ENCODE measurements at places on chromosomes 5 and 9. TPM values are rescaled to one million over a fixed set of nuclear protein-coding genes. Genes with fewer than 3 reads are reported as not detected.

Gene IGFBPL1
- 0.95 TPM for total RNA-seq

DNA sequence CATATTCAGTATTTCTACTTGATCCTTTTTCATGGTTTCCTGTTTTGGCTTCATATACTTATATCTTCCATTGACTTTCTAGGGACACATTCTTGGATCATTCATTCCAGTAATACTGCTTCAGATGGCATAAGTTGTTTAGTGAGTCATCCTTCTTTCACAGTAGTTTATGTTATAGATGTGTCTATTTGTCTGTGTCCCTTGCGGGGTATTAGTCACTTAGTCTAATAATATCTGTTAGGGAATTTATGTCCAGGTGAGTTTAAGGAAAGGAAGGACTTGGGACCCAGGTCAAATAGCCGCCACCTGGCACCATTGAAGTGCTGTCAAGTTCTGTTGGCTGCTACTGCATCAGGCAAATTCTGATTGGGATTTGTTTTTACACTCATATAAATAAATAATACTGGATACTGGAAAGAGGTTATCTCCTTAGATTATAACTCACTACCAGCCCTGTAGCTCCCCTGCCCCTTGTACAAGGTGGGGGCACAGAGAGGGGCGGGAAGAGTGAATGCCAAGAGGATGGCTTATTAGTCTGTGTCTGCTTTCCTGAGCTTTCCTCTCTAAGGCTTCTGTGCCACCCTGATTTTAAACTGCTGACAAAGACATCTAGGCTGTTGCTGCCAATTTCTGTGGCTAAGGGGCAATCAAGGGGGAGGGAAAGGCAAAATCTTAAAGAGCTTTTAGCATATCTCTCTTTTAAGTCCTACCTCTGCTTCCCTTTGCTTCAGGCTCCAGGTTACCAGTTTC lies 64.9 kb downstream of the CDC42SE2 start:
- DNase-seq: no peak

- DNase-seq: no peak
These were observed 3.0 kb upstream of the ERBIN start for GRCh38 chr5:65923339-65923738.

- DNase-seq: no peak
These were observed 137.6 kb downstream of the INSYN2B start for GRCh38 chr5:169842699-169843098.

DNA sequence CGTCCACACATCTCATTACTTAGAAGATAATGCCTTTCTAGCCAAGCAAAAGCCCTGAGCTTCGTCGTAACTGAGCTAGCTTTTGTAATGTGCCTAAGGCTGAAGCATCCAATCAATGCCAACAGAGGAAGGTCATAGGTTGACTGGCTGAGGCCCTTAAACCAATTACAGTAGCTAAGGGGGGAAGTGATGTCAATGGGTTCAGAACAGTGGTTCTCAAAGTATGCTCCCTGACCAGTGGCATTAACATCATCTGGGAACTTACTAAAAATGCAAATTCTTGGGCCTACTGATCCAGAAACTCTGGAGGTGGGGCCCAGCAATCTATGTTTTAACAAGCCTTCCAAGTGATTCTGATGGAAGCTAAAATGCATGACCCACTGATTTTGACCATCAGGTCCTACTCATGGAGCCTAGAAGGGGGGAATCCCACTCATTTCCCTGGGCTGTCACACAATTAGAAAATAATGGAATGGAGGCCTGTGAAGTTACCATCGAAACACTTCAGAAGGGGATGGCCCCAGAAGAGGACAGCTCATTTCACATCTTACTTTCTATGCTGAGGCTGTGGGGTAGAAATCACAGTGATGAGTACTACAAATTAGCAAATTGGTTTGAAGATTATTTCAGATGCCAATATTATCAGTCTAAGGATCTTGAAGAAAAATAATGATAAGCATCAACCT lies 4.8 kb upstream of the VLDLR start:
- DNase-seq: no peak
